ENCODE measurements at places on chromosomes 2 and 18.

DNA sequence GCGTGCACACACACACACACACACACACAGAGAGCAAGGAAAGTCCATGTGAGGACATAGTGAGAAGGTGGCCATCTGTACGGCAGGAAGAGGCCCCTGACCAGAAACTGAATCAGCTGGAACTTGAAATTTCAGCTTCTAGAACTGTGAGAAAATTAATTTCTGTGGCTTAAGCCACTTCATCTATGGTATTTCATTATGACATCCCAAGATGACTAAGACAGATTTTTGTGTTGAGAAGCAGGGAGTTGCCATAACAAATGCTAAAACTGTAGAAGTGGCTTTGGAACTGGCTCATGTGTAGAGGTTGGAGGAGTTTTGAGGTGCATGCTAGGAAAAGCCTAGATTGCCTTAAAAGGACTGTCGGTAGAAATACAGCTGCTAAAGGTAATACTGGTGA, 63.4 kb upstream of the ZBTB7C start:
- no peak for DNase-seq

- DNase-seq: no peak
Observed at GRCh38 chr2:28318023-28318422, 74.6 kb upstream of the FOSL2 start.

- no peak for DNase-seq
Observed at GRCh38 chr2:95063086-95063958, 37.8 kb downstream of the MAL start.

GRCh38 chr2:30232801-30233130, 1.4 kb downstream of the LBH start:
- no peak for DNase-seq

DNA sequence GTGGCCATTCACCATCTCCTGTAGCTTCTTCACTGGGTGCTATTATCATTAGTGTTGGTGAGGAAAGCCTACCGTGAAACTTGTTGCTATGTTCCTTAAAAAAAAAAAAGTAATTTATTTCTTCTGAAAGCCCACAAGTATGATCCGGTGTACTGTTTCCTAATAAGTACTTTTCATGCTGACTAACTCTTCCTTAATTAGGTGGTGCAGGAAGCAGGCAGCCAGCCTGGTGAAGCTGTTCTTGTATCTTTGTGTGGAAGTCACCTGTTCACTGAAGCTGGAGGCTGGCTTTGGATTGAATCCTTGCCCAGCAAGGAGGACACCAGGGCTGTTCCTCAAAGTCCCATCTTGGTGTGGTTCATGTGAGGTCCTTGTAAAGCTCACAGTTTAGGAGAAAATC, 321.7 kb upstream of the THSD7B start:
- DNase-seq: no peak

GRCh38 chr2:184599054-184599871, 934 bp downstream of the ZNF804A start:
- no peak for DNase-seq

DNA sequence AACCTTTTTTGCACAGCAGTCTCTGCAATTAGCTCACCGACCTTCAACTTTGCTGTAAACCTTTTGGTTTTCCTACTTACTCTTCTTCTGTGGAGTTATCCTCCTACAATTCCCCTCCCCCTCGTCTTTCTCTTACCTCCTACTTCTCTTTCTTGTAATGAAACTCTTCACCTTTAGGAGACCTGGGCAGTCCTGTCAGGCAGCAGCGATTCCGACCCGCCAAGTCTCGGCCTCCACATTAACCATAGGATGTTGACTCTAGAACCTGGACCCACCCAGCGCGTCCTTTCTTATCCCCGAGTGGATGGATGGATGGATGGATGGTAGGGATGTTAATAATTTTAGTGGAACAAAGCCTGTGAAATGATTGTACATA, 8.3 kb downstream of the TBR1 start:
- no peak for DNase-seq

GRCh38 chr2:74373221-74373676, 6.9 kb downstream of the DCTN1 start:
- peak; percentile 39 for DNase-seq

Data from tibial artery (tissue), 4 donors.